ENCODE measurements at places on chromosomes 7 and 10. TPM values are rescaled to one million over a fixed set of nuclear protein-coding genes. Genes with fewer than 3 reads are reported as not detected.
A peak's percentile ranks its signal among the peaks of the same experiment; 100 is the strongest.

DNA sequence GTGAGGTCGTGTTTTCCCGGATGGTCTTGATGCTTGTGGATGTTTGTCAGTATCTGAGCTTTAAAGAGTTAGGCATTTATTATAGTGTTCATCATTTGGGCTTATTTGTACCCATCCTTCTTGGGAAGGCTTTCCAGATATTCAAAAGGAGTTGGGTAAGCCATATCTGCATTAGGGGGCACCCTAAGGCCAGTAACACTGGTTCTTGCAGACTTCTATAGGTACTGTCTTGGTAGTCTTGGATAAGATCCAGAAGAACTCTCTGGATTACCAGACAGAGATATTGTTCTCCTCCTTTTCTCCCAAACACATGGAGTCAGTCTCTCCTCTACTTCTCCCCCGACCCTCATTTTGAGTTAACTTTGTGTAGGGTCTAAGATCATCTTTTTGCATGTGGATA is 92.8 kb downstream of the SDK1 start:
- no peak for DNase-seq

DNA sequence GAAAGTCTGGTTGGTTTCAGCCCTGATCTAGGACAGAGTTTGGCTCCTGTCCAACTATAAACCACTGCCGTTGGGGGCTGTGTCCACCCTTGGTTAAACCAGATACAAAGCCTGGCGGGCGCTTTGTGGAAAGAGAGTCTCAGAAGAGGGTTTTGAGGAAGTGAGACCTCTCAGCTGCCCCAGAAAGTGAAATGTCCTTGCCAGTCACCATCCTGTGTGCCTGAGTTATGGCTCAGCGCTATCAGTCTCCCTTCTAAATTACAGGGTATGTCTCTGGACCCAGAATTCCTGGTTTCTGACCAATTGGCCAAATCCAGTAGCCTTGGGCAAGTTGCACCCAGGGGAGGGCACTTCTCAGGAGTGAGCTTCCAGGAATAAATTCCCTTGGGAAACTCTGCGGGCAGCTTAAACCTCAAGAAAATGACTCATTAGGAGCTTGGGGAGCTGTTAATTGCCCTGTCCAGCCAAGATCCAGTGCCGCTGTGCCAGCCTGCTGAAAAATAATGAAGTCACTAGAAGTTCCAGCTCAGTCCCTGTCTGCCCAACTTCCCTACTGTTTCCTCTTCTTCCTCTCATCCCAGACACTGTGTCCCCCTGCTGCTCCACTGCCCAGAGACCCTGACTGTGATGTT is 66.7 kb upstream of the PDZD8 start:
- peak; percentile 86 for DNase-seq

DNA sequence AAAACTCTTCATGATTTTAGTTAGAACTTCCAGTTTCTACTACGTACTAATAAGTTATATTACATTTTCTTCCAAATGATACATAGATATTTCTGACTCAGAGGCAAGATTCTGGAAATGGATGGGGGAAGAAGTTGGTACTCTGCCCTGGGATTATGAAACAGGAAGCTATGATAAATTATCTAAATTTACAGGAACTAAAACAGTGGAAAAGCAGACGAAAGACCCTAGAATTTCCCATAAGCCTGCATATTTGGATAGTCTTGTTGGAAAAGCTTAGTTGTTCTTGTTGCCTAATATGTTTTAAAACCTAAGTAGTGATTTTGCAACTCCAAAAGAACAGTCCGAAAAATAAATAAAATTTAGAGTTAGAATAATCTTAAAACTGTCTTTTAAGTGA is 21.8 kb downstream of the CFAP69 start:
- no peak for DNase-seq

DNA sequence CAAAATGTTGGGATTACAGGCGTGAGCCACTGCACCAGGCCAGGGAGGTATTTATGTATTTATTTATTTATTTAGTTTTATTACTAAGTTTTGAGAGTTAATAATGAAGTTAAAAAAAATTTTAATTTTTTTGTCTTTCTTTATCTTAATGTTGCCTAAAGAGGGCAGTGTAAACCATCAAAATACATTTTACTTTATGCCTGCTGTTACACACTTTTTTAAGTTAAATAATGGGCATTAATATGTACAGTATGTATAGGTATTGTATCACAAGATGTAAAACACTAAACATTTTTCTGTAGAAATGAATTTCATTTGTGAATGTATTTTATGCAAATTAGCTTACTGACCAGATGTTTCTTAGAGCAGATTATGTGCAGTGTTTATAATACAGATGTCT is 129.4 kb downstream of the AASS start:
- no peak for DNase-seq

DNA sequence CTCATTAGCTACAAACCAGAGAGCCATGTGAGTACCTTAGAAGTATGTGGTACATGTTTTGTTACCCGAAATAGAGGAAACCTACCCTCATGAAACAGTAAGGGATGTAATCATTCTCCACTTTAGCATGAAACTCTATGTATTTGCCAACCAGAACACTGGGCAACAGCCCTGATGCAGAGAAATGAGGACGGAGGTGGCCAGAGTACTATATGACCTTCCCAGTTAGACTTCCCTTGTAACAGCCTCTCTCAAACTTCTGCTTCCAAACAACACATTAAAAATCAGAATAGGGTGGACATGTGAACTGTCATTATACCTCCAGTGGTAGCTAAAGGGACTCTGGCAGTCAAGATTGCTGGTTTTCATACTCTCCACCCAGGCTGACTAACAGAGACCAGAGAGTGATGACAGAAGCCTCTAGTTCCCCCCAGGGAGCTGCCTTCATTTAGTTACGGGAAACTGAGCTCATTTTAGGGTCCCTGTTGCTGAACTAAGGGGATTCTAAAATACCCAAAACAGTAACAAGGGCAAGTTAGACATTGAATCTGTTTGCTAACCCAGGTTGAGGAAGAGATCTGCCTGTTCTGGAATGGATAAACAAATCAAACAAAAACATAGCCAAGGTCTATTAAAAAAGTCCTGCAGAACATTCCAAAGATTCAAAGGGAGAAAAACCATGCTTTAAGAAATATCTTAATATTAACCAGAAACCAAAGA is 83.1 kb downstream of the VPS41 start:
- DNase-seq = no peak

The PTPRE gene
- not detected for total RNA-seq

DNA sequence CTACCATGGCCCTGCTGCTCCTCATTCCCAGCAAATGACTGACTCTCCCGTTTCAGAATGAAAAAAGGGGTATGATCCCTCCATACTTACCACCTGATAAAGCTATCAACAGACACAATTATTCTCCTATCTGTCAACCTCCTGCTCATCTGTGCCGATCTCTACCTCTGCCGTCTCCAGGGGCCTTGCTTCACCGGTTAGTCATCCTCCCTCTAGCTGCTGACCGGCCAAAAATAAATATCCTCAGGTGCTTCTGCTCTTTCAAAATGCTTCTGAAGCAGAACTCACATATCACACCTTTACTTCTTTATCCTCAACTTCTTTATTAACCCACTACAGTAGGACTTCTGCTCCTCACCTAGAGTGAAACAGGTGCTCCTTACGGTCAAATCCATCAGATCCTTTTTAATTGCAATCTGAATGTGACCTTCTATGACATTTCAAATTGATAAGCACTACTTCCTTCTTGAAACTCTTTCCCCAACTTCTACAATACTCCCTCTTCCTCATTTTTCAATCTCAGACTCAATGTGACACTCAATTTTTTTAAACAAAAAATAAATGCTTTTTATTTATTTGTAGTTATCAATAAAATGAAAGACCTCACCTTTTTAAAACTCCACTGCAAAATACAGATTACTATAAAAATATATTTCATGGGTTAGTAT is 63.2 kb downstream of the LMBR1 start:
- no peak for DNase-seq

- DNase-seq = no peak
These were observed 56.4 kb upstream of the PFKP start for GRCh38 chr10:3010816-3011460.

The NRCAM gene
- 0.27 TPM for total RNA-seq

DNA sequence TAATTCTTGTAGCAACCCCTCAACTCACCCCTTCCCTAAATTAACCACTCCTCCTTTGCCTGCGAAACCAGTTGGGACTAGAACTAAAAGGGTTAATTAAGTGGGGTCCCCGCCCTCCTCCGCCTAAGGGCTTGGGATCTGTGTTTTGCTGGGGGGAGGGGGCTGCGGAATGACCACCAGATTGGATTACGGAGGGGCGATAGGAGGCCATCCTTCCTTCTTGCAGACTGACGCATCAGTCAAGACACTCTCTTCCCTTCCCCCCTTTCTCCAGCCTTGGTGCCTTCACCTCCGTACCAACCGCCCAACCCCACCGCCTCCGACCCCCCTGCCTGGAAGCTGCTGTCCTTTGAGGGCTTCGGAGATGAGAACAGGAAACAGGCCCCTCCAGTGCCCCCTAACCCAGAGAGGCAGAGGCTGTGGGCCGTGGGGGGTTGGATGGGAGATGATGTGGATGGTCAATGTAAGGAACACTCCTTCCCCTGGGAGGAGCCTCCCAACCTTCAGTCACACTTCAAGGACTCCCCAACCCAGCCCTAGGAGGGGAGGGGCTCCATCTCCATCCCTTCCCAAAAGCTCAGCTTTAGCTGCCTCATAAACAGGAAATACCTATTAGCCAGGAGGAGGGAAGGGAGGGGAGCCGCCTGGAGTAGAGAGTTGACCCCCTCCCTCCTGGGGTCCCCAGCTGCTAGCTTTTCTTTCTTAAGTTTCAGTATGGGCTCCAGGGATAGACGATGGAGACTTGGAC is 997 bp upstream of the LDB1 start:
- DNase-seq = peak; percentile 70

The CYP26A1 gene
- total RNA-seq = not detected

The MEPCE gene
- total RNA-seq = 38.7 TPM

The NPFFR1 gene
- not detected for total RNA-seq

DNA sequence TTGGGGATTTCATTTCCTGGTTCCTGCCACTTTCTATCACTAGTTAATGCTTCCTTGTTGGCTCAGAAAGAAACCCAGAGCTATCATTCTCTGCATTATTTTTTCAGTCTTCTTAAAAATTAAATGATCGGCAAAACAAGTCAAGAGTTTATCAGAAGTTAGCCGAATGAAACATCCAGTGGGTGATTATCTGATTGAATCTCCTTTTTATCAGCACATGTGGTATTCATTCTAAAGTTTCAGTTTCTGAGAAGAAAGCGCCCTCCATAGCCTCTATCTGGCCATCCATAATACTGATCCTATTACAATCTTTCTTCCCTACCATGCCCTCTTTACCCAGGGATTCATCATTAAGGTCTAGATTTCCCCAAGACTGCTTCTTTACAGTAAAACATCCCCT is 71.8 kb downstream of the OSBPL3 start:
- DNase-seq = no peak

GRCh38 chr10:84551437-84552120 is 223.2 kb downstream of the CCSER2 start:
- DNase-seq = no peak

The TWIST1 gene
- 46.0 TPM for total RNA-seq

DNA sequence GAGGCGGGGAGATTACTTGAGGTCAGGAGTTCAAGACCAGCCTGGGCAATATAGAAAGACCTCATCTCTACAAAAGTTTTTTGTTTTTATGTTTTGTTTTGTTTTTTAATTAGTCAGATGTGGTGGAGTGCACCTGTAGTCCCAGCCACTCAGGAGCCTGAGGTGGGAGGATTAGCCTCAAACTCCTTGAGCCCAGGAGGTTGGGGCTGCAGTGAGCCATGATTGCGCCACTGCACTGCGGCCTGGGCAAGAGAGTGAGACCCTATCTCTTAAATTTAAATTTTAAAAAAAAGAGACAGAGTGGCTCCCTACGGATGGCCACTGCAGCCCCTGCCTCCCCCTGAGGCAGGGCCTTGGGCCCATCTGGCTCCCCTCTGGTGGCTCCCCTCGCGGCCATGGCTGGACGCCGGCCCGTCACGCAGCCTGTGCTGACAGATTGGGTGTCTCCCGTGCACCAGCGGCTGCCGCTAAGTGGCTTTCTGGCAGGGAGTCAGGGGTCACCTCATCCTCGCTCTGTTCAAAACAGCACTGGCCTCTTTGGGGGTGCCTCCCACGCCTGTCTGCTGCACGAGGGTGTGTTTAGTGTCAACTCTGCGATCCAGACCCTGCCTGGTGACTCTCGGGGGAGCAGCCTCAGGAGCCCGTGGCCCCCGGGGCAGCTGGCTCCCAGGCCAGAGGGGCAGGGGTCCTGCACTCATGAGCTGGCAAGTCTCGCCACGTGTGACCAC is 44.4 kb upstream of the ELN start:
- no peak for DNase-seq

The DNA2 gene
- 7.3 TPM for total RNA-seq

DNA sequence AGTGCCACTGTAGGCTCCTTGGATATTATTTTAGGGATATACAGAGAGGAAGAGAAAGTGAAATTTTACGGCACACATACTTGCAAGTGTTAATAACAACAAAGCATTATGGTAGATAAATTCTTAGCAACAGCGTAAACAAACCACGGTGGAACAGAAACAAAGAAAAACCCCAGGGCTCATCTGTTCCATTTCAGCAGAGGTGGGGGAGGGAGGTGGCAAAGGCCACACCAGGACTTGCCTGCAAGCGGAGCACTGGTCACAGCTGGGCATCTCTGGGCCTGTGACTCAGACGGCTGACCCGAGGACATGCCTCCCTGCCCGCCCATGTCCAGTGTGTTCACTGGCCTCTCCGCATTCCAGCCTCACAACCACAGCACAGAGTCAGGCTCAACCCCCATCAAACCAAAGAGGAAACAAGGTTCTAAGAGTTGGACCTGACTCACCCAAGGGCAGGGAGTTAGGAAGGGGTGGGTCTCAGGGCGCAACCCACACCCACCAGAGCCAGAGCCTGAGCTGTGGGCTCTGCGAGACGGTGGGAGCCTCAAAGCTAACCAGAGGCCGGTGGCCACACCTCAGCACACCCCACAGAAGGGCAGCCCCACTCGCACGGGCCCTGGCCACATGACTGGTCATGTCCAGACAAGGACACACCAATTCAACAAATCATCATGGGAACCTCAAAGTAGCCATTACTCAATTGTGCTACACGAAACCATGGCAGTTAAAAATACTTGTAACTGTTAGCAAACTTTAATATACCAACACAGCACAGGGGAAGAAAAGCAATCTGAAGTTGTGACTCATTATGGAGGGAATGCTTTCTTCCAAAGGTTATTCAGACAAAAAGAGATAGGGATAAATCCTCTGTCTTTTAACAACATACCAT is 10.7 kb downstream of the ESYT2 start:
- DNase-seq = peak; percentile 99

GRCh38 chr10:33107953-33108352 is 149.9 kb upstream of the ITGB1 start:
- DNase-seq = no peak

Measured in HFFc6 (cell line).